Kasumi-1 (cell line): ENCODE measurements at places on chromosomes 11 and 22.
A peak's percentile ranks its signal among the peaks of the same experiment; 100 is the strongest.

- no peak for DNase-seq
Measured at GRCh38 chr11:128488471-128488870, 98.9 kb downstream of the ETS1 start.

- DNase-seq = no peak
Measured at GRCh38 chr11:114000526-114000925, 25.6 kb downstream of the HTR3A start.

GRCh38 chr11:86799680-86800075 lies 664 bp upstream of the PRSS23 start:
- DNase-seq = no peak

- no peak for DNase-seq
Measured at GRCh38 chr11:111347723-111348115, 31.4 kb downstream of the POU2AF1 start.

DNA sequence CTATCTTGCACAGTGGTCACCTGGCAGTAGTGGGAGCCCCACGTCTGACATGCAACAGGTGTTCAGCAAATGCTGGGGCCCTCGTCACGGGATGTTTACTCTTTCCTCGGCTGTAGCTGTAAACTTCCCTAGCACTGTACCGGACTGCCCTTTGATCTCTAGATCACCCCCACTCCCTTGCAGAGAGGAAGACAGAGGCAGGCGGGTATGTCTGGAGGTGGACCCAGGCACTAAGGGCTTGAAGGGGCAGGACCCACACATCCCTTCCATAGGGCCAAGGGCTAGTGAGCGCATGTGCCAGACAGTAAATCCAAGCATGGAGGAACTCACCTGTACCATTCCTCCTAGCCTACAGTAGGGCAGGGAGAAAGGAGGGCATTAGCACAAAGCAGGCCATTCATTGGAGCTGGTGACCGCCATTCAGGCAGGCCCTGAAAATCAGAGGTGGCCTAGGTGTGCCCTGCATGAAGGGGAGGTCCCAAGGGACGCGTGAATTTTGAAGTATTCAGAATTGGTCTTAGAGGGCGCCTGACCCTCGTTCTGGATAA lies 1.9 kb upstream of the SMTN start:
- DNase-seq = no peak

DNA sequence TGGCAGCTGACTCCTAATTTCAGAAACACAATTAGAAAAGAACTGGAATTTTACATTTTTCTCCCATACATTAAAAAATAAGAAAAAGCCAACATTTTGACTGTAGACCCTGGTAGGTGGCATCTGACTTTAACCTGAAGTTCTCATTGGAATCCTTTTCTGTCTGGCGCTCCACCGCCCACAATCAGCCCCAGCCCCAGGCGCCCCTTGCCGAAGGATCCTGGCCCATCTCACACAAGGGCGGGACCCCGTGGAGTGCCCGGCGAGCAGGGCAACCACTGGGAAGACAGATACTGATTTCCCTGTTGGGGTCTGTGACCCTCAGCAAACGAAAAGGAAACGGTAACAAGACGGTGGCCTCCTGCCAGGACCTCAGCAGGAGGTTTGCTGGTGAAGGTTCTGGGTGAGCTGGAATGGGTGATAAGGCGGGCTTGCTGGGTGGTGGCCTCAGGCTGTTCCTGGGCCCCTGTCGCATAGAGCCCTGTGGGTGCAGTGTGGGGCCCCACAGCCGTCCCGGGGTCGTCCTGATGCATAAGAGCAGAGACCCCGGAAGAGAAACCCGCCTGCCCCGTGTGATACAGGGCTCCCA lies 15.7 kb downstream of the TSPO start:
- no peak for DNase-seq

- DNase-seq = no peak
Measured at GRCh38 chr22:35392357-35392756, 7.6 kb upstream of the MCM5 start.

DNA sequence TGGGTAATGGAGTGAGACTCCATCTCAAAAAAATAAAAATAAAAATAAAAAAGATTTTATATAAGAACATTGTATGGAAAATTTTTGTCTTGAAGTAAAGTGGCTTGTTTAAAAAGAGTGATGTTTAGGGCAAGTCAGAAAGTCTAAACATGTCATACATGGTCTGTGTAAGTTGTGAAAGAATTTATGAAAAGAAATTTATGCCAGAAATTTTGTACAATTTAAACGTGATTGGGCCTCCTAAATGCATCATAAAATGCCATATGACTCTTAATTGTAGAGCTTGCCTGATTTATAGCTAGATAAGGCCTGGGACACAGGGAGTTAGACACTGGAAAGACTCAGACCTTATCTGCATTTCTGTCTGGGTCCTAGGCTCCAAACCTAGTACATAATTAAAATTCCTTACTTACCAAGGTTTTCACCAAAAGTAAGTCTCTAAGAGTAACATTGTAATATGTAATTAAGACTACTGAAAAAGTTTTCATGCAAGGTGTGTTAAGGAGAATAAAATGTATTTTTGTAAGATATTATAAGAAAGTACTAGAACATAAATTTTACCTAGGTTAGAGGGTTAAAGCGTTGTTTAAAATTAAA lies 110.5 kb downstream of the AASDHPPT start:
- no peak for DNase-seq

DNA sequence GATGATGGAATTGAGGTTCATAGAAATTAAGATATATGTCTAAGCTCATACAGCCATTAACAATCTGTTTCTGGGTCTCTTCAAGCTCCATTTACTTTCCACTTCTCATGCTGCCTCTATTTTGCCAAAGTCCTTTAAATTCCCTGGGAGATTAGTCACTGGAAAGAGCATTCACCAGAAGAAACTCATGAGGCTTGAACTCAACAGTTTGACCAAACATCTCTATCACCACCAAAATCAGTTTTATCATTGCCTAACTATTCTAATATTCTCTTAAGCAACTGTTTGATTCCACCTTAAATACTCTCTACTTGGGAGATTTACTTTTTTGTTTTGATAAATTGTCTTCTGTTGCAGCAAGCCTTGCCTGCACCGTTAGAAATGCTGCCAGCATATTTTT lies 881.3 kb downstream of the KCNA4 start:
- DNase-seq = no peak

DNA sequence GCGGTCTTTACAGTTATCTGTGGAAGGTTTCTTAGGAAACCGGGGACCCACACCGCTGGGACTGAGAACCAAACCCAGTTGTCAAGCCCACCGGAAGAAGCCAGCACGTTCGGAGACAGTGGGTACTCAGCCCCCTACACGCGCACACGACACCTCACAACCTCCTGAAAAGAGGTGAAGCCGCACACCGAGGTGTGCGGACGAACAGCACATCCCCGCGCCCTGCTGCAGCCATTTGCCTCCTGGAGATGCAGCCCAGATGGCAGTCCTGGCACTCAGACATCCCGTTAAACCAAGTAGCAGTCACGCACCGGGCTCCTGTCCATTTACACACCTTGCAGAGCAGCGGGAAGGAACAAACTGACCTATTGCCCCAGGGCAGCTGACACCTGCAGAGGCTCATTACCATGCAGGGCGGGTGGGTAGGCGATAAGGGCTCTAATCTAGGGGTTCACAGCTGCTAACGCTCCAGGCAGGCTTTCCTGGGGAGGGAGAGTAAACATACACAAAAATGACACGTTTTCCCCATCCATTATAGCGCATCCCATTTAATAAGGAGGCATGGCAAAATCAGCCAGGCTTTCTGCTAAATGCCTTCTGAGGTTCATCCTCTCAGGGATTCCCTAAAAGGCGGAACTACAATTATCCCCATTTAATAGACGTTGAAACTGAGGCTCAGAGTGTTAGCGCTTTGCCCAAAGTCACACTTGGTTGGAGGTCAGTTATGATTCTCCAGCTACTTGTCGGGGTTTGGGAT lies 864 bp upstream of the EHBP1L1 start:
- DNase-seq = no peak

GRCh38 chr22:30615543-30615954 lies 8.6 kb downstream of the TCN2 start:
- DNase-seq = no peak

- DNase-seq = no peak
Measured at GRCh38 chr11:76209375-76209972, 3.2 kb upstream of the WNT11 start.

- no peak for DNase-seq
Measured at GRCh38 chr11:120182372-120182771, 28.5 kb upstream of the OAF start.

DNA sequence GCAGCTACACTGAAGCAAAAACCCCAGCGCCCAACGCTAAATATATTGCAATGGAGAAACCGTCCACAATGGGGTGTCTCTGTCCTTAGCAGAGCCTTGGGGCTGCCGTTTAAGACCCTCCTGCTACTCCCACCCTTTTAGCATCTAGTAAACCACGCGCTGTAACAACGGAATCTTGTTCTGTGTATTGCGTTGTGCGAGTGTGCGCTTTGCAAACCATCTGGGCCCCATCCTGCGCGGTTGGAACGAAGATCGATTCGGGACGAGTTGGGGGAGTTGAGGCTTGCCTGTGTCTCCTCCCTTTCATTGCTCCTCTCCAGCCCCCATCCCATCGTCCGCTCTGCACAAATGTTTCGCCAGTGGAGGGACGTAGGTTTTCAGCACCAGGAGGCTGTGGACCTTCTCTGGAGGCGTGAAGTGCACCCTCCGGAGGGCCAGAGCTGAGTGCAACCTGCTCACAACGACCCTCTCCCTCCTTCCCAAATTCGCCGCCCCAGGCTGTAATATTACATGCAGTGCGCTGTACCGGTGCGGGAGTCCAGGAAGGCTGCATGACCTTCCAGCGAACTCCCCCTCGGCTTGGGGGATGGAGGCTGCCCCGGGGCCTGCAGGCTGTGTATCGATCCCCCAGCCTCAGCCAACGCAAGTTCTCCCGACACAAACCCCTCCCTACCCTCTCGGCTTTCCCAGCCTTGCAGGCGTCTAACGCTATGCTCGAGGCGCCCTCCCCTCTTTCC lies 1.6 kb upstream of the KMT2A start:
- peak; percentile 55 for DNase-seq

DNA sequence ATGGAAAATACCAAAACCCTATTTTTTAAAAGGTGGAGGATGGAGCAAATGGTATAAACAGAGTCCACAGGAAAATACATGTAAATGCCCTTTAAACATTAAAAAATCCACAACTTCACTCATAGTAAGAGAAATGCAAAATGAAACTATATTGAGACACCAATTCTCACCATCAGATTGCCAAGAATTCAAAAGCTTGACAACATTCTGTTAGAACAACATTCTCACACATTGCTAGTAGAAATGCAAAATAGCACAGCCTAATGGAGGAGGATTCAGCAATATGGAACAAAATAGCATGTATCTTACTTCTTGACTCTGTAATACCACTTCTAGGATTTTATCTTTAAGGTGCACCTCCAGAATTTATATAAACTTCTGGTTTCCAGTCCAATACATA lies 351.8 kb downstream of the NXPE2 start:
- no peak for DNase-seq

GRCh38 chr11:19734171-19734570 lies 21.5 kb downstream of the NAV2 start:
- DNase-seq = no peak

DNA sequence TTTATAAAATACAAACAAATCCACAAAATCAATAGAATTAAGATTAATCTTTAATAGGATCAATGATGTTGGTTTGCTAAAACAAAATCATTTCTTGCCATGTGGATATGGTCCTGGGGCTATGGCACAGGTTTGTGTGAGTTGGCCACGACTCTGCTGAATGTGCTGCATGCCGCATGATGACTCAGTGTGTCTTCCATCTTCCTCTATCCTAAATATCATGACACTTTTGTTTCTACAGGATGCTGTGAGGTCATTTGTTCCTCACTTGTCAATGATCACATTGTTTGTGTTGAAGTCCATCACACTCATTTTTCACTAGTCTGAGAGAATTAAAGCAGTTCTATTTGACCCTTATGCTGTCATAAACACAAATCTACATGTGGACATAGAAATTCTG lies 167.2 kb upstream of the ZBED5 start:
- DNase-seq = no peak

DNA sequence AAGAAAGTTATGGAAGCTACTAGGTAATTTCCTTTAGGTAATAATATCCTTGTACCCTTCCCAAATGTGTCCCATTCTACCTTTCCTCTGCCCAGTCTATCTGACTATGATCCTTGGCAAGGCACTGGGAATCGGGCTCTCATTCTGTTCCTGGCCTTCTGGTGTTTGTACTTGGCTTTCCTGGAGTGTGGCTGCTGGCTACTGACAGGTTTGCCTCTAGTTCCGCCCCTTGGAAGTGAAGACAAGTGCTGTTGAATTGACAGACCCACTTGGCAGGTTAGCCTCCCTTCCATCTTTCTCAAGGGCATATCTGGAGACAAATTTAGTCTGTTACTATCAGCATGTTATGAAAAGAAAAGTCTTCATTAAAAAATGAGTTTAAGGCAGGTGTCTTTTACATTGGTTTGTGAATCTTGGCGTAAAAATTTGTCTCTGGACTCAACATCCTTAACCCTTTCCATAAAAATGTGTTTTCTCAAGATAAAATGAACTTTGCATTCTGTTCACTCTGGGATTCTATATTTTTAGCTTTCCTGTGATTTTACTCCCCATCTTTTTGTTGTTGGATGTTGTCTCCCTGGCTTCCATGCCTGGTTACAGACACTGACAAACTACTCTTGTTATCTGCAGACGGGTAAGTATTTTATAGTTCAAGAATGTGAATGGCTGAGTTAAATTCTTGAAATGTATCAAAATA lies 287.4 kb upstream of the PDGFD start:
- DNase-seq = no peak
